Stimulated activated naive CD4-positive, alpha-beta T cell treated with Interleukin-2 at 50 U/mL for 16 hours (primary cell): ENCODE measurements at places on chromosomes 6 and 20.

- DNase-seq, result no peak
Observed at GRCh38 chr6:17648745-17649144, 48.6 kb downstream of the FAM8A1 start.

DNA sequence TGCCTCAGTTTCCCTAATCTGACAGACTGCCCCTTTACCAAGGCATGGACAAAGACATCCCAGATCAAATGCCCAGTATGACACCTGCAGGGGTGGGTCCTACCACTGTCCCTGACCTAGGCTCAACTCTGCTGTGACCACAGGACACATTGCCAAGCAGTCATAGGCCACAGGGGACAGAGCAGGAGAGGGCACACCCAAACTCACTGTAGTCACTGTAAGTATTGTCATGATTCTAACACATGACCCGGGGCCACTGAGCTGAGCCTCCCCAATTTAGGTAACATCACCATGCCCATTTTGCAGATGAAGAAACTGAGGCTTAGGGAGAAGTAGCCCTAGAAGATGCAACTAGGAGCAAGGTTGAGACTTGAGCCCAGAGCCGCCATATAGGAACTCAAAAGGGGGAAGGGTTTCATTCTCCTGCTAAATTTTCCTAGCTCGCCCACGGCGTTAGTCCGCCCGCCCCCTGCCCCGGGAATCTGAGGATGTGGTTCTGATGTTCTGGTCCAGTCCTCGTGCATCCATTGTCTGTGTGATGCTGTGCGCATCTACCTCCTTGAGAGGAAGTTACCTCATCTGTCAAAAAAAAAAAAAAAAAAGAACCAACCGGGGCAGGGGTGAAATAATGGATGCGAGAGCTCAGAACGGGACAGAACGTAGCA lies 44.8 kb downstream of the PMEPA1 start:
- DNase-seq, result no peak

- DNase-seq, result no peak
Observed at GRCh38 chr20:58942549-58942948, 38.5 kb upstream of the NELFCD start.

GRCh38 chr6:33450434-33450833 lies 3.9 kb upstream of the ZBTB9 start:
- no peak for DNase-seq
